ENCODE measurements at places on chromosomes 13 and 19.
A peak's percentile ranks its signal among the peaks of the same experiment; 100 is the strongest.

- DNase-seq: peak; percentile 80
Measured at GRCh38 chr13:50594276-50595051, 249.0 kb downstream of the DLEU7 start.

GRCh38 chr19:49855277-49855675, 4.3 kb downstream of the PTOV1 start:
- no peak for DNase-seq

DNA sequence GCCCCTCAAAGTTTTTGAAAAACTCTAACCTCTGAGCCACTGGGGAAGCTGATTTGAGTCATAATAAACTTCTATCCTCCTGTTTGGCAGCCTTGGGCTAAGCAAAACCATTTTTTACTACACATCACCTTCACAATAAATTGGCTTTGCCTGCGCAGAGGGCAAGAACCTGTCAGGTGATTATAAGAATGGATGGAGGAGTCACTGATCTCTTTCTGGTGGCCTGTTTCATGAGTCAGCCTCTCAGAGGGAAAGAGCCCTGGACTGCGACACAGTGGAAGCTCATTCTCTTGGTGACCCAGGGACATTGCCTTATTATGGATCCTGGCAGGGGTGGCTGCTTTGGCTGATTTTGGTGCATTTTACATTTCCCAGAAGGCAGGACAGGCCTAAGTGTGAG, 17.5 kb upstream of the PSG9 start:
- no peak for DNase-seq

DNA sequence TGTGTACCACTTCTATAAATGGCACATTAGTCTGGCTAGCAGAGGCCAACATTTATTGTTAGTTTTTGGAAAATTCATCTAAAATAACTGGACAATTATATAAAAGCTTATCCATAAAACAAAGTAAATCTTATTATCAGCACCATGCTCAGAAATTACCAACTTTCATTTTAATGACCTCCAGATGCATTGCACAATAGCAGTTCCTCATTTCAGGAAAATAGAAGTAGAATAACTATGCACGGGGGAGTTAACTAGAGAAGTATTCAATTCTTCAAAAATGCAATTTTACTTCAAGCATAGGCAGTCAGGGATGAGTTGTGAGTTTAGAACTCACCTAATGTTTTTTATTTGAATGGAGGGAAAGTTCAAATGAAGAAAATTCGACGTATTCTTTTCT, 1023.5 kb downstream of the PCDH17 start:
- DNase-seq: no peak

GRCh38 chr19:19588546-19588945, 29.9 kb downstream of the PBX4 start:
- DNase-seq: no peak

All from GM10248 (cell line).